ENCODE measurements at places on chromosomes 6 and 20.

DNA sequence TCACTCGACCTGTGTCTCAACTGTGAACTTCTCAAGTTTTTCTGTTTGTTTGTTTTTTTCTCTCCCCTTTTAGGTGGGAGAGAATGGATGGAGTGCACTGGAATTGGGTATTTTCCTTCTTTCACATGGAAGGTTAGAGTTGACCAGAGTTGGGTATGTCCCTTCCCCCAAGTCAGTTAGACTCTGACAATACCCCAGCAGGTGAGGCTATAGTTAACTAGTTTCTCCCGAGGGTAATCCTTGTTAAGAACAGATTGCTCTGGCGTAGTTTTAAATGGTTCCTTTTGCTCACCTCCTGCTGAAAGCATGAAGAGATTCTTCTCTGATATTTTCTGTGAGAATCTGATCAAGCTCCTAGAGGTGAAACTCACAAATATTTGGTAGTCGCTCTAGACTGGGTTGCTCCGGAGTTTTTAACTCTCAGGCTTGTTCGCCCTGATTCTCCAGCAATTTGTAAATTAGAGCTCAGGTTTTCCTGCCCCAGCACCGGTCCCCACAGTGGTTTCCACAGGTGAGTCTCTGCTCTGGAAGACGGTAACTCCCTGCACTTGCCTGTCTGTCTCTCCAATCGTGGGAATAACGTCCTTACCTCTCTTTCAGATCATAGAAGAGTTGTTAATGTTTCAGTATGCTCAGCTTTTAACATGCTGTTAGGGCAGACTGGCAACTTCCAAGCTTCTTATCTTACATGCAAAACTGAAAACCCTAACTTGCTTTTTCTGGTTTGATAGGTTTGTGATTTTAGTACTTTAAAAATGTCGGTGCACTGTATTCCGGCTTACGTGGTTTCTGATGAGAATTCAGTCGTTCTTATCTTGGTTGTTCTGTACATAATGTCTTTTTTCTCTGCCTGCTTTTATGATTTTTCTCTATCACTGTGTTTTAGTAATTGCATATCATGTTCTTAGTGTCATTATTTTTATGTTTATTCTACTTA is 111.2 kb upstream of the HIVEP1 start:
- peak; percentile 19 for DNase-seq

DNA sequence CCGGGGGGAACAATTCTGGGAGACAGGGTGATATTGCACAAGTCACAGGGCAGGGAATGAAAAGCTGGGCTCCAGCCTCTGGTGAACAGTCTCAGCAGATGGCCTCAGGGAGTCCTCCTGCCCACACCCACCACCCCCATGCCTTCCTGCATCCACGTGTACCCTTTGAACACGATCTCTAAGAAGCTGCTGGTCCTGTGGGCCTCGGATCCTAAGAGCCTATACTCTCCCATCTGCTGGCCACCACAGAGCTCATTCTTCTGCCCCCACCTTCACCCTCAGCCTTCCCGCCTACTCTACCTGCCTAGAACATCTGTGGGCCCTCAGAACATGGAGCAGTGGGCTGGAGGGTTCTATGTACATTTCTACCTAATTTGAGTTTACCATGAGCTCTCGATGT is 60.3 kb downstream of the TRERF1 start:
- DNase-seq = no peak

DNA sequence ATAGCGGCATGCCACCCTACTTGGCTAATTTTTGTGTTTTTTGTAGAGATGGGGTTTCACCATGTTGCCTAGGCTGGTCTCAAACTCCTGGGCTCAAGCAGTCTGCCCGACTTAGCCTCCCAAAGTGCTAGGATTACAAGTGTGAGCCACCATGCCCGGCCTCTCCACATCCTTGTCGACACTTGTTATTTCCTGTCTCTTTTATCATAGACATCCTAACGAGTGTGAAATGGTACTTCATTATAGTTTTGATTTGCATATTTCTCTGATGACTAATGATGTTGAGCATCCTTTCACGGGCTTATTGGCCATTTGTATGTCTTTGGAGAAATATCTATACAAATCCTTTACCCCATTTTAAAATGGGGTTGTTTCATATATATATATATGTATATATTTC is 39.0 kb upstream of the ASXL1 start:
- DNase-seq = peak; percentile 21

GRCh38 chr20:10522328-10522727 is 87.2 kb downstream of the SLX4IP start:
- no peak for DNase-seq

GRCh38 chr6:55825402-55826051 is 49.9 kb downstream of the BMP5 start:
- DNase-seq = no peak

DNA sequence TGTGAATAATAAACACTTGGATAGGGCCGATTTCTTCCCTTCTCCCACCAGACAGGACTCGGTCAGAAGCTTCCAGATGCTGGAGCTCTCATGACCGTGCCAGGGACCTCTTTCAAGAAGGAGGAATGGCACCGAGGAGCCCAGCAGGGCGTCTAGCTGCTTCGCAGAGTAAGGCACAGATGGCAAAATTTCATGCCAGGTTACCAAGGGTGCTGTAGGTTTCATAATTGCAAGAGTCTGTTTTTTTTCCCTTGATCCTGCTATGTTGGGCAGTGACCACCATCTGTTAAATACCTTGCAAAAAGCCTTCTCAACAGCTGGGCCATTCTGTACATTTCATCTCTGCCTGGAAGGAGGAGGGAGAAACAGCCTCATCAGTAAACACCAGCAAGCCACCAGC is 111.8 kb downstream of the EDN3 start:
- DNase-seq = no peak

DNA sequence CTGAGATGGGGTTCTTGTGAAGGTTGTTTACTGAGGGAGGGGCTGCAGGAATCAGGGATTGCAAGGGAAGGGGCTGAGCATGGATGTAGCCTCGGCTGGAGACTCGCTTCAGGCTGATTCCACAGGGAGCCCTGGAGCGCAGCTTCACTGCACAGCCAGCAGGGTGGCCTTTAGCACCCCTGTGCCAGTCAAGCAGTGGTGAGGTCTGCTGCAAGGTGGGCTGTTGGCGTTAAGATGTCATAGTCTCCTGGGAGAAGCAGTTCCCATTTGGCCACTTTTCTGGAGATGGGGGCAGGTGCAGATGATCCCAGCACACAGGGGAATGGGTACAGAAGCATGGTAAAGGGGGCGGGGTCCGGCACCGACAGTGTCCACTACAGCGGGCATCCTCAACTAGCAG is 126.3 kb downstream of the TOX2 start:
- no peak for DNase-seq

DNA sequence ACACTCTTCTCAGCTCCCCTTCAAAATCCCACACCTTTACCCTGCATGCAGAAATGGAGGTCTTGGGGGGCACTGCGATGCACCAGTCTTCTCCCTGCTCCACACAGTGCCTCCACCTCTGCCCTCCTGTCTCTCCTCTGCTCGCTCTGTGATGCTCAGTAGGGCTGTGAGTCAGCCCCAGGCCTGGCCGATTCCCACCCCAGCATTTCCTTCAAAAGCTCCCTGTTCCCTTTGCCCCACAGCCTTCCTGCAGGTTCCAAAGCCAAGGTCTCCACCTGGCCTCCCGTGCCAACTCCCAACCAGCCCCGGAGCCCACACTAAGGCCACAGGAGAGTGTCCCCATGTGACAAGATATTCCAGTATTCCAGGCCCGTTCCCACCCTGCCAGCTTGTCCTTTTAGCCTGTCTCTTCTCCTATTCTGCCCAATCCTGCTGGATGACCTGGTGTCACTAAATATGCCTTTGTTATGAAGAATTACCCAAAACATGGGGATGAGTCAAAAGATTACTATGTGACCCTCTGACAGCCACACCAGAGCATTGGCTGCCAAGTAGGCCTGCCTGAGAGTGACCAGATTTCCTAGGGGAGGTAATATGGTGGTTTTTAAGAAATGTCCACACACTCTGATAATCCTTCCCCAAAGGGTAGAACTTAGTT is 118.9 kb upstream of the NXT1 start:
- no peak for DNase-seq

GRCh38 chr6:117393045-117393444 is 32.7 kb downstream of the ROS1 start:
- no peak for DNase-seq

- no peak for DNase-seq
Observed at GRCh38 chr20:16027686-16028085, 545.6 kb downstream of the KIF16B start.

GRCh38 chr6:91569071-91569470 is 982.2 kb upstream of the MAP3K7 start:
- no peak for DNase-seq

- no peak for DNase-seq
Observed at GRCh38 chr6:70894001-70894400, 62.9 kb downstream of the B3GAT2 start.

- DNase-seq = no peak
Observed at GRCh38 chr6:111411046-111411445, 72.0 kb downstream of the REV3L start.

GRCh38 chr6:17233531-17233930 is 47.6 kb upstream of the RBM24 start:
- DNase-seq = no peak

GRCh38 chr6:35166520-35166919 is 25.4 kb upstream of the TCP11 start:
- DNase-seq = no peak

DNA sequence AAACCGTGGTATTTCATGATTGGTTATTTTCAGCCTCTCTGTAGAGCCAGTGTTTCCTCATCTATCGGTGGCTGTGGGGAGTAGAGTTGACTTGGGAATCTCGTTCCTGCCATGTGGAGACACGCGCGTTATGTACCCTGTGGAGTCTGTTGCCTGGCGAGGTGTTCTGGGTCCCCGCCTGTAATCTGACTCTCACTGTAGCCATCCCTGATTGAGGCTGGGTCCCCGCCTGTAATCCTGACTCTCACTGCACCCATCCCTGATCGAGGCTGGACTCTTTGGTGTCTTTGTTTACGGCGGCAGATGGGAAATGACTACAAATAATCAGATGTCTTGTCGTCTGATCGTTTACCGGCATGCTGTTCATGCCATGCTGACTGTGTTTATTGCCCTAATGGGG is 153.9 kb downstream of the DTNBP1 start:
- no peak for DNase-seq

- peak; percentile 8 for DNase-seq
Observed at GRCh38 chr6:50791900-50792508, 26.7 kb upstream of the TFAP2B start.

- DNase-seq = peak; percentile 89
Observed at GRCh38 chr6:16669227-16669626, 92.0 kb downstream of the ATXN1 start.

DNA sequence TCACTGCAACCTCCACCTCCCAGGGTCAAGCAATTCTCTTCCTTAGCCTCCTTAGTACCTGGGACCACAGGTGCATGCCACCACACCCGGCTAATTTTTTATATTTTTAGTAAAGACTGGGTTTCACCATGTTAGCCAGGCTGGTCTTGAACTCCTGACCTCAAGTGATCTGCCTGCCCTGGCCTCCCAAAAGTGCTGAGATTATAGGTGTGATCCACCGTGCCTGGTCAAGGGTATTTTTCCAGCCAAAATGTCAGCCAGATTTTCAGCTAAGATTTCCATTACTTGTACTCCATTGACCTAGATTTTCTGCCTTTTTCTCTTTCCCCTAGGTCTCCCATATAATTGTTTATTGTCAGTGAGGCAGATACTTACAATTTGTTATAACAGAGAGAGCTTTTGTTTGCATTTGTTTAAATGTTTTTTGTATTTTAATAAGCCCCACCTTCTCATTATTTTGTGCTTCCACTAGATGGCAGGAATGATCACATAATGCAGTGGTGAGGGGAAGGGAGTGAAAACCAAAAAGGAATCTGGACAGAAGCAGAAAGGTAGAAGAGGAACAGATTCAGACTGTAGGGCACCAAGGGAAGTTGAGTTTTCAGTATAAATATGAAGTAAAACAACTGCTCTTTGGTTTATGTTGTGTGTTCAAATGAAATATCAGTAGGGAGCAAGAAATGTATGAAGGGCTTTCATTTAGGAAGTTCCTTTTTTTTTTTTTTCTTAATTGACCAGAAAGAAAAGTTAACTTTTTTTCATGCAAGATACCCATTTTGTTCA is 29.7 kb downstream of the RPF2 start:
- DNase-seq = peak; percentile 50

GRCh38 chr20:13292201-13292885 is 71.3 kb downstream of the ISM1 start:
- DNase-seq = no peak

- DNase-seq = peak; percentile 72
Observed at GRCh38 chr6:125995972-125996580, 9.7 kb downstream of the TRMT11 start.

- no peak for DNase-seq
Observed at GRCh38 chr6:70813885-70814284, 143.0 kb downstream of the B3GAT2 start.

GRCh38 chr6:48777411-48777810 is 666.4 kb upstream of the PTCHD4 start:
- no peak for DNase-seq

DNA sequence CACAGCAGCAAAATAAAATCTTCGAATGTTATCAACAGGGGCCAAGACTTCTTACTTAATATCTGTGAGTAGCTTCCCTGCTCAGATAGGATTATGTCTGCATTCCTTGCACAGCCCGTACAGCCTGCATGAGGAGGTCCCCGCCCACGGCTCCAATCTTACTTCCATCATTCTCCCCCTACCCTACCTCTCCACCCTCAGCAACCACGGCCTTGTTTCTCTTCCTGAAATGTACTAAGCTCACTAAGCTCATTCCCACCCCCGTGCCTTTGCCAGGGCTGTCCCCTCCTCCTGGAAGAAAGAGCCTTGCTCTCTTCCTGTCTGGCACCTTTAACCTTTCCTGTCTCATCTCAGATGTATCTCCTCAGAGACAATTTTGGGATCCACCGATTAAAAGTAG is 120.4 kb downstream of the BCAS1 start:
- DNase-seq = no peak

DNA sequence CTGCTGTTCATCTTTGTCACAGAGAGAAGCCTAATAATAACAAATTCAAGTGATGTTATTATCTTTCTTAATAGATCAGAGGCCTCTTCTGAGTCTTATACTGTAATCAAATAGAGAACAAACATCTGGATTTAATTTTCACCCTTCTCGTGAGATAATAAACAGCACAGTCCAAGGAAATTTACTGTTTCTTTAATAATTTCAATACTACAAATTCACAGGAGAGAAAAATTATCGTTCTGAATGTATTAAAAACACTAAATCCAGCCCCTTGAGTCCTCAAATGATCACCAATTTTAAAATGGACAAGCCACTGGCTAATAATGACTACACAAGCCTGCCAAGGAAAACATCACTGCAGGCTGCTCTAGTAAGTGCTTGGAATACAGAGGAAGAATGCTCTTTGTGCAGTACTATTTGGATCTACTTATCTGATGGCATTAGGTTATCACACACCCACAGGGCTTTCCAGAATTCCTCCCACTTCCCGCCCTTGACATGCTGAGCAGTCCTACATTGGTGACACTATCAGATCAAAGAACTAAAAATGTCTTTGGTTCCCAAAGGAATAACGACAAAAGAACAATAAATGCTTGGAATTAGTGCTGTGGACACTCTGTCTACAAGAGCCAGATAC is 38.1 kb downstream of the SYNE1 start:
- DNase-seq = no peak
